ENCODE measurements at places on chromosomes 7 and 10. TPM values are rescaled to one million over a fixed set of nuclear protein-coding genes. Genes with fewer than 3 reads are reported as not detected.

DNA sequence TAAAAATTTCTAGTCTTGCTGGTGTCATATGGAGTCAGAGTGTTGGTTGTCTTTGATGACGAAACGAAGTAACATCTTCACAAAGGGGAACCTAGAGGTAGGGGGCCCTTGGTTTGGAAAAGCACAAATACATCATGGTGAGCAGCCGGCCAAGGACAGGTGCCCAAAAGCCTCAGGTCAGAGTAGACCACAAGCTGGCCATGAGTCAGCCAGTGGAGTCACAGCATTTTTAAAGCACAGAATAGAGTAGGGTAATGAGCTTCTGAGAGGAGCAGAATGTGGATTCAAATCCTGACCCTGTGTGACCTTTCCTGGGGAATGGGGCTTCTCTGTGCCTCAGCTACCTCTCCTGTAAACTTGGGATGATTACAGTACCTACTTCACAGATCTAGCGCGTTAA is 5.3 kb downstream of the CAMK2B start:
- DNase-seq = no peak

The TMEM273 gene
- 86.0 TPM for total RNA-seq

GRCh38 chr10:86944031-86944419 is 13.4 kb downstream of the MMRN2 start:
- no peak for DNase-seq

The ARHGEF5 gene
- 1.3 TPM for total RNA-seq

The CHAT gene
- total RNA-seq = not detected

DNA sequence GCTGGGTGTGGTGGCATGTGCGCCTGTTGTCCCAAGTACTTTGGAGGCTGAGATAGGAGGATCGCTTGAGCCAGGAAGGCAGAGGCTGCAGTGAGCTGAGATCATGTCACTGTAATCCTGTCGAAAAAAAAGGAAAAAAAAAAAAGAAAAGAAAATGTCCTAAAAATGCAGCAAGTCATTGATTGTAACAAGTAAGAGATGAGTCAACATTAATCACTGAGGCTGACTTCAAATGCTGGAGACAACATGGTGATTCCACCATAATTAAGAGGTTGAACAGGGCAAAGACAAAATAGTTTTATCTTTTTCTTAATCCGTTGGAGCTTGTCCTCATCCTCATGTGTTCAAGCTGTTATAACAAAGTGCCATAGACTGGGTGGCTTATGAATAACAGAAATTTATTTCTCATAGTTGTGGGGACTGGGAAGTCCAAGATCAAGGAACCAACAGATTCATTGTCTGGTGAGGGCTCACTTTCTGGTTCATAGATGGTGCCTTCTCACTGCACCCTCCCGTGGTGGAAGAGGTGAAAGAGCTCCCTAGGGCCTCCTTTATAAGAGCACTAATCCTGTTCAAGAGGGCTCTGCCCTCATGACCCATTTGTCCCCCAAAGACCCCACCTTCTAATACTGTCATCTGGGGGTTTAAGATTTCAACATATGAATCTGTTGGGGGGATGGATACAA is 60.3 kb downstream of the TBXAS1 start:
- no peak for DNase-seq

GRCh38 chr10:6875269-6875865 is 295.3 kb upstream of the PRKCQ start:
- DNase-seq = no peak

GRCh38 chr10:75443362-75443761 is 11.9 kb downstream of the LRMDA start:
- DNase-seq = no peak

- DNase-seq = no peak
These were observed 113.1 kb downstream of the LRRC4 start for GRCh38 chr7:127918130-127918529.

DNA sequence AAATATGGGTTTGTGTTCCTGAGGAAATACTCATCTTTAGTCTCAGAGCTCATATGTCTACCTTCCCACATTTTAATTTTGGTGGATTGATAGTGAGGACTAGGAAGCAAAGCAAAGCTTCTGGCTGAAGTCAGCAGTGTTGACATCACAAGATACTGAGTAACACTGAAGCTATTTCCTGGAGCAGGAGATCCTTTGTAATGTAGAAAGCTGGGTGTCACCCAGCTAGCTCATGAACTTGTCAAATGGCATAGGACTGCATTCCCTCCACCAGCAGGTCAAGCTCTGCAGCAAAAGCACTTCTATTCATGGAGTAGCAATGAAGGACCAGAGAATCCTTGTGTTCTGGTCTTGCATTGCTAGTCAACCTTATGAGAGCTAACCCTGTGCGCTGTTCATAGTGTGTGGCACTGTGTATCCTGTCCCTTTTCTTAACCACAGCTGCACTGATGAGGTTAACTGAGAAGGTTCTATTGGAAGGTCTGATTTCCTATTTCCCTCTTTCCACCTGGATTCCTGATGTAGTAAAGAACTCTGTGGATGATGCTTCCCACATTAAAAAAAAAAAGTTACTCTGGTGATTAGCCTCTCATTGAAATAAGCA is 94.8 kb upstream of the ZNF804B start:
- DNase-seq = no peak

The HDAC9 gene
- 9.9 TPM for total RNA-seq

DNA sequence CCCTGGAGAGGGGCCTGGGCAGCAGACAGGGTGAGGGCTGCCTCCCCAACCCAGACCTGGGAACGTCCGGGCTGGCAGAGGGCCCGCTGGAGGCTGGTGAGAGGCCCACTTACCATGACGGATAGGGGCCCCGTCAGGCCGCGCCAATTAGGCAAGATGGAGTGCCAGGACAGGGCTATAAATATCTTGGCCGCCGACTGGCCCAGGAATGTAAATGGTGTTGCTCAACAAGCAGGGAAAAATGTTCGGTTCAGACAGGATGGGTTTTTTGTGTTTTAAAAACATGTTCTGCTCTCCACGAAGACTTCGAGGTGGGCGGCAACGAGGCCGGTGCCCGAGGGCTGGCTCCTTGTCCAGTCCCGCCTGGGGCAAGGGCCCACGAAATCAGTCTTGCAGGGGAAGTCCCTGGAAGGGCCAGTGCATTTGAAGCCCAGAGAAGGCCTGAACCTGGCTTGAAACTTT is 35.8 kb upstream of the ELN start:
- no peak for DNase-seq

The ICA1 gene
- total RNA-seq = 0.31 TPM

The SGCE gene
- total RNA-seq = 1.0 TPM

- no peak for DNase-seq
These were observed 107.5 kb upstream of the NPS start for GRCh38 chr10:127441350-127442219.

GRCh38 chr7:124155432-124156022 is 122.7 kb upstream of the TMEM229A start:
- DNase-seq = no peak

DNA sequence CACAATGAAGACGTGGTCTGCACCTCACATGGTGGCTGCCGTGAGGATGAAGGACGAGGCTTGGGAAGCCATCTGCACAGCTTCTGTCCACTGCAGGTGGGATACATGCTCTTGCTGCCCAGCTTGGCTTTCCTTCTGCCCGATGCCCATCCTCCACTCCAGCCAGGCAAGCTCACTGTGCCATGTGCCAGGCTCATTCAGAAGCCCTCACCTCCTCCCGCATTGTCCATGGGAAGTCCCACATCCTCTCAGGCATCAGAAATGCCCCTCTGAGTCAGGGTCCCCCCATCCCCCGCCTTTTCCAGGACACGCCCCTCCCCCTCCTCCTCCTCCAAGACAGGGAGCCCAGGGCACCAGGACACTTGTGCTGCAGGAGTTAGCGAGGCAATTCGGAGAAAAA is 4.6 kb upstream of the NOM1 start:
- no peak for DNase-seq

DNA sequence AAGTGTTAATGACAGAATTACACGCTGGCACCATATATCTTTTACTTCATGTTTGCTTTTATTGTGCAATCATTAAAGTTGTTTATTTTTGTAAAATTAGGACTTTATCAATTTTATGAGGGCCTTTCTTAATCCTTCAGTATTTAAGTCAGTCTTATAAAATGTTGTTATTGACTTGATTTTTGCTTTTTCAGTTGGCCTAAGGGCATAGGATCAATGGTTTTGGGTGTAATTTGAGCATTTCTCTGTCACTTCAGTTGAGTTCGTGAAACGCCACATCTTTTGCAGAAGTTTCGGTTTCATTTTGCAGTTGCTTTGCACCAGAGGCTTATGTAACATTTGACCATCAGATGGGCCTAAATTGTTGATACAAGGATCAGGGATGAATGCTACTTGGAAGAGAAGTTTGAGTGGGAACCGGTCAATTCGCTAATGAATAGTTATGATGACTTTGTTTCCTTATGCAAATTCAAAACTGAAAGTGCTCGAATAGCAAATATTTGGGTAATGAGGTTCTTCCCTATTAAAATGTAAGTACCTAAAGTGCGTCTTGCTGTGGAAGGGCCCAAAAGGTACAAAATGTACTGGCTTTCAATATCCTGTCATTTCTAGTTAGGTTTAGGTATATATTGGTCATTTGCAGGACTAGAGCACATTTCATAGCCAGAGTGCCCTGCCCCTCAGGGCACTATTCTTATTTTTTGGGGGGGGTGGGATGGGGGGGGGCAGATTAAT is 340.9 kb downstream of the LRMDA start:
- no peak for DNase-seq

GRCh38 chr10:59234816-59235429 is 58.5 kb downstream of the PHYHIPL start:
- DNase-seq = no peak

- DNase-seq = no peak
These were observed 137.3 kb downstream of the AUTS2 start for GRCh38 chr7:69735582-69735981.

DNA sequence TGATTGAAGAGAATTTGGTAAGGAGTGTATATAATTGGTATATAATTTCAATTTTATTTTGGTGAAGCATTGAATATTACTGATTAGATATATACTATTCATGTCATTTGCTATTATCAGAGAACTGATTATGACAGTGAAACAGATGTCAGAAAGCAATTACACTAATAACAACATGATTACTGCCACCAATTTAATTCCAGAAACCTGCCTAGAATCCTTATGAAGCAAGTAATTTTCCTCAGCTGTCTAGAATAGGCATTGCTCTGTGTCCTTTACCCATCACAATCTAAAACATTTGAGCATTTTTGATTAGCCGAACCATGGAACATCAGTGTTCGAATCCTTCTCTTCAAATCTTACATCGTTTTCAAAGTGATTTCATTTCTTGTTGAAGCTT is 24.5 kb downstream of the PLXDC2 start:
- no peak for DNase-seq

DNA sequence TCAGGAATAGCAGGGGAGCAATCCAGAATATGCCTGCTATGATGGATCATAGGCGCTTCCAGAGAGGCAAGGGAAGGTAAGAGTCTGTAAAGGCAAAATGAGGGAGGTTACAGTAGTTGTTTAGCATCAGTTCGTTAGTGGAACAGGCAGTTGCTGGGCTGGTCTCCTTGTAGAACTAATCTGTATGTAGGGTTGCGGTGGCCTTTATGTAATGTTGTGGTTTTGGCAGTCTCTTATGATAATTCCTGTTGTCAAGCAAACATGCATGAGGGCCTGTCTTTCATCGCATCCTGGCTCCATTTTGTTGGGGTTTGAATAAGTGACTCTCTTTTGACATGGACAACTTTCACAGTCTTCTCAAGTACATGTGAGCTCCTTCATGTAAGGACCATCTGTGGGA is 427.8 kb upstream of the LRGUK start:
- no peak for DNase-seq

- DNase-seq = no peak
These were observed 2.5 kb downstream of the VSTM2A start for GRCh38 chr7:54544527-54545240.

DNA sequence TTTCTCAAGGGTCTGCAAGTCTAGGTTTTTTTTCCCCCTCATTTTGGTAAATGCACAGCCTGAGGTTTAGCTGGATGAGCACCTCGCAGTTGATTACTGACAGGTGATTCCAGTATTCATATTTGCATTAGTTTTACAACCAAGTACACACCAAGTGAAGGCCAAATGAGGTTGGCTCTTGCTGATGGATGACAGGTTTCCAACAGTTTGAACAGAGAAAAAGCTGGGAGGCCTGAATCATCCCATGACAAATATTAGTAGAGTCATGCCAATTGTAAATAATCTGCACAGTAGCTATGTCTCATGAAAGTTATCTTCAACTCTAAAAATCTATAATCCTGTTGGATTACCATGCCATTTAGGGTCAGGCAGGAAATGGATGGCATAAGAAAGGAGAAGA is 399.8 kb downstream of the HTR7 start:
- no peak for DNase-seq

GRCh38 chr10:92696606-92697383 is 7.0 kb downstream of the HHEX start:
- no peak for DNase-seq

- no peak for DNase-seq
These were observed 89.4 kb downstream of the TACC2 start for GRCh38 chr10:122078326-122078725.
